AML-193 (cell line): ENCODE measurements at places on chromosomes 5 and 9.
A peak's percentile ranks its signal among the peaks of the same experiment; 100 is the strongest.

GRCh38 chr9:127977884-127978647, 2.7 kb downstream of the EEIG1 start:
- no peak for DNase-seq

DNA sequence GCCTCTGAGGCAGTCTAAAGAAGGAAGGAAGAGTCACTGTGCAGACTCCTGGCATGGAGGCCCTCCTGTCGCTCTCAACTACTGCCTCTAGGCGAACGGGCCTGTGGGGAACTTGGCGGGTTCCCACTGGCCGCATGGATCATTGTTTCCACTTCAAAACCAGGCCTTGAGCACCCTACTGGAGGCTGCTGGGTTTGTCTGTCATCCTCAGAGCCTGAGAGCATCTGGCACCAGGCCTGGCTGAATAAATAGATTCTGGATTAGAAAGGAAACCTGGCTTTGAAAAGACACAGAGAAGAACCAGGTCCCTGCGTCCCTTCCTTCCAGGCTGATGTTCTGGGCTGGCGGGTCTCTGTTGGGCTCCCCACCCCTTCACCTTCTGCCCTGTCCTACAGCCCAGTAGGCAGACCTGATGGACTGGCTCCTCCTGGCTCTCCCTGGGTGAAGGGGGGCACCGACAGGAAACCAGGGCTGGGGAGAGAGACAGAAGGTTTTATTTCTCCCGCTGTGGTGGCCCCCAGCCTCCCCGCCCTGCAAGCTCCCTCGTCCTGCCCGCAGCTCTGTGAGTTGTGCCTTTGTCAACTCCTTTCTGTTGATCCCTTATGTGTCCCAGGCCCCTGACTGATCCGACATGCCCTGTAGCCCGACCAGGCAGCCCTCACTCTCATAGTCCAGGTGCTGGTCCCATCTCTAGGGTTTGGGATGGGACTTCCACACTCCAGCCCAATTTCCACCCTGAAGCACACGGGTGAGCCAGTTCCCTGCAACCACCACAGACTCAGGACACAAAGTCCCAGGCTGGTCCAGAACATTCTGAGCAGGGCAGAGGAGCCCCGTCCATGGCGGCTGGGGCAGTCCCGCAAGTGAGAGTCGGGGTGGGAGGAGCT, 50.1 kb downstream of the ADAMTS2 start:
- no peak for DNase-seq

- no peak for DNase-seq
Observed at GRCh38 chr5:37435261-37435660, 56.1 kb downstream of the WDR70 start.

- DNase-seq, result no peak
Observed at GRCh38 chr5:6918255-6918654, 205.0 kb downstream of the TENT4A start.

DNA sequence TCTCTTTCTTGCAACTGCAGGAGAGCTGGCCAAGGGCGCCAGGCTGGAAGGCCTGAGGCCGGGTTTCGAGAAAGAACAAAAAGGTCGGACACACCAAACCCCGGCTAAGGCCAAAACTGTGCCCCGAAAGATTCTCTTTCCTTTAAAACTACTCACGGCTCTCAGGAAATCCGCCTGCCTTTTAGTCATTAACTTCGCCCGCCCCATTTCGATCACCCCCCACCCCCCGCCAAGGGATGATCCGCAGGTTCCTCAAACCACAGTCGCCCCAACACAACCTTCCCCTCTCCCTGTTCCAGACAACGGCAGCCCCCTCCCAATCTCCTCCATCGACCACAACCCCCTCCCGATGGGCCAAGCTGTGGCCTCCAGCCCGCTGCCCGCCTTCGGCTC, 536 bp downstream of the FEM1C start:
- peak; percentile 76 for DNase-seq

- DNase-seq, result peak; percentile 19
Observed at GRCh38 chr9:33924978-33925797, 108.2 kb downstream of the UBE2R2 start.

- DNase-seq, result no peak
Observed at GRCh38 chr5:82396396-82396795, 118.2 kb upstream of the RPS23 start.

DNA sequence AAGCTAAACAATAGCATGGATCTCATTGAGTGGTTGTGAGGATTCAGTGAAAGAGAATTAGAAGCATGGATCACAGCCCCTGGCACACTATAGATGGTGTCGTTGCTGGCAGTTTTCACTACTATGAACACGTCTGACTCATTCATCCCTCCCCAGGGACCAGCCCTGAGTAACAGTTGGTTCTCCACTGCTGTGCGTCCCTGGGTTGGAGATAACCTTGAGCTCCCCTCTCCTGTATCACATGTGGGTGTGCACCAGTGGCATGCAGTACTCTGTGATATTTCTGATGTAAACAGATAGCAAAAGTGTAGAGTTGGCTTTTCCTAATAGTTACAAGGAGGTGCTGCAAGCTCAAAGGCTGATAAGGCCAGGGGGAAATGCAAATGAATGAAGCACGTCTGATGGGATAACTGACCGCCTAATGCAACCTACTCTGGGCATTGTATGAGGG, 8.8 kb upstream of the LCP2 start:
- no peak for DNase-seq

- no peak for DNase-seq
Observed at GRCh38 chr5:147346006-147346561, 111.3 kb downstream of the STK32A start.

DNA sequence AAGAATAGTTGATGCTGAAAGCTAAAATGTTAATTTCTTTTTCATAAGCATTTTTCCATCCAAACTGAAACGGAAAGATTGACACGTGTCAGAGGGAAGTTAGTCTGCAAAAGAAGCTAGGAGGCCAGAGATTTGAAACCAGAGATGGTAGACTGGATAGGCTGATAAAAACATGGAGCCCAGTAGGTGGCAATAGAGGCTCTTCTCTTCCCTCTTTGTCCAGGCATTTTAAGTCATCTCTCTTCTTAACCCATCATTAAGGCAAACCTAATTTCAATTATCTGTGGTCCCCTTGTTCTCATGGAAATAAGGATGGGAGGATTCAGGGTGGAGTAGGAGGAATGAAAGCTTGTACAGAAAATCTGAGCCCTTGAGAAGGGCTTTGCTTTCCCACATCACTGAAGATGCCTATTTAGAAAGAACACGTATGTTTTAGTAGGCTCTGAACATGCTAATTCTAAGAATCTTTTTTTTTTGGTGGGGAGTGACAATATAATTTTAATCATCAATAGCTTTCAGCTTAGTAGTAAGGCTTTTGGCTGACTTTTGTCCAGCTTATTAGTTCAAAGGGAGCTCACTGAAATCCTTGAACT, 66.6 kb downstream of the ZNF474 start:
- DNase-seq, result peak; percentile 37
